ENCODE measurements at places on chromosomes 12 and 14.
A peak's percentile ranks its signal among the peaks of the same experiment; 100 is the strongest.

GRCh38 chr12:9636851-9637206 lies 29.1 kb upstream of the KLRB1 start:
- no peak for DNase-seq

GRCh38 chr14:54798465-54799124 lies 104.0 kb downstream of the GCH1 start:
- DNase-seq: no peak

DNA sequence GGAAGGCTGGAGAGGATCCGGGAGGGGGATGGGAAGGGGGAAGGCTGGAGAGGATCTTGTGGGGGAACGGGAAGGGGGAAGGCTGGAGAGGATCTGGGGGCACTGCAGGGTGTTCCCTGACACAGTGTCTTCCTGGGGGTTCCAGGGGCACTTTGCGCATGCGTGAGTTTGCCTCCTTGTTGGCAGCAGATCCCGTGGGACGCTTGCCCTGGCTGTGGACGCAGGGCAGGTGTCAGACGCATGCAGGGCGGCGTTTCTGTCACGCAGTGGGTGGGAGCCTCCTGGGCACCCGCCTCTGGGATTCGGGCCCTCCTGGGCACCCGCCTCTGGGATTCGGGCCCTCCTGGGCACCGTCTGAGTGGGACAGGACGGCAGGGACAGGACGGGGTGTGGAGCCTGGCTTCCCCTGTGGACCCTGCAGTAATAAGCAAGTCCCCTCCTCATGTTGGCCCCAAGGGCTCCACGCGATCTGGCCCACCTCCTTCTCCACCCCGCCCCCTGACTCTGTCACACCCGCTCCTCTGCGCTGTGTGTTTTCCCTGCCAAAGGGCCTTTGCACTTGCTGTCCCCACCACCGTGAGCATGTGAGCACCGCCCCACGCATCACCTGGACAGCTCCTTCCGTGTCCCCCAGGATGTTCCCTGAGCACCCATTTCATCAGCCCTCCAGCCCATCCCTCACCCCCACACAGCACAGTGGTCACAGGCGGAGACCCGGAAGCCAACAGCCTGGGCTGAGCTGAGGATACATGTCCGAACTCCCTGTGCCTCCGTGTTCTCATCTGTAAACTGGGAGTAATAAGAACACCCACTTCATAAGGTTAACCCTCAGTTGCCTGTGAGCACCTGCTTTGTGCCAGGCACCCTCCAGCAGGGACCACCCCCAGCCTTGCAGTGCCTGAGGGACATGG lies 4.4 kb downstream of the MMP17 start:
- peak; percentile 72 for DNase-seq

GRCh38 chr12:11427341-11427740 lies 32.0 kb upstream of the PRB2 start:
- DNase-seq: no peak

- peak; percentile 94 for DNase-seq
Measured at GRCh38 chr12:27822076-27822712, 42.2 kb upstream of the MANSC4 start.

DNA sequence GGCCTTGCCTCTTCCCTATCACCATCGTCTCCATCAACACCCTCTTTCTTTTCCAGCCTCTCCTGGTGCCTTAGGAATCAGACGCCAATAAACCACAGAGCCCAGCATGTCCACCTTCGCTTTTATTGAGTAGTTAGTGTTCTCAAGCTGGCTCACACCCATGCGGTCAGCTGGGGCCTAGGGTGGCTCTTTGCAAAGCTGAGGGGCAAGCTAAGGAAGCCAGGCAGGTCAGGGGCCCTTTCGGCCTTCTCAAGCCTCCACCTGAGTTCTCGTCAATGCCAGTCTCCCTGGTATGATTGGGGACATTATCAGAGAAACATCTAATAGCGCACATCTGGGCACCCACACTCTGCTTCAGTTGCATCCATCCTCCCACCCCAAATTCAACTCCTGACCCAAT lies 737 bp upstream of the TEX52 start:
- no peak for DNase-seq

DNA sequence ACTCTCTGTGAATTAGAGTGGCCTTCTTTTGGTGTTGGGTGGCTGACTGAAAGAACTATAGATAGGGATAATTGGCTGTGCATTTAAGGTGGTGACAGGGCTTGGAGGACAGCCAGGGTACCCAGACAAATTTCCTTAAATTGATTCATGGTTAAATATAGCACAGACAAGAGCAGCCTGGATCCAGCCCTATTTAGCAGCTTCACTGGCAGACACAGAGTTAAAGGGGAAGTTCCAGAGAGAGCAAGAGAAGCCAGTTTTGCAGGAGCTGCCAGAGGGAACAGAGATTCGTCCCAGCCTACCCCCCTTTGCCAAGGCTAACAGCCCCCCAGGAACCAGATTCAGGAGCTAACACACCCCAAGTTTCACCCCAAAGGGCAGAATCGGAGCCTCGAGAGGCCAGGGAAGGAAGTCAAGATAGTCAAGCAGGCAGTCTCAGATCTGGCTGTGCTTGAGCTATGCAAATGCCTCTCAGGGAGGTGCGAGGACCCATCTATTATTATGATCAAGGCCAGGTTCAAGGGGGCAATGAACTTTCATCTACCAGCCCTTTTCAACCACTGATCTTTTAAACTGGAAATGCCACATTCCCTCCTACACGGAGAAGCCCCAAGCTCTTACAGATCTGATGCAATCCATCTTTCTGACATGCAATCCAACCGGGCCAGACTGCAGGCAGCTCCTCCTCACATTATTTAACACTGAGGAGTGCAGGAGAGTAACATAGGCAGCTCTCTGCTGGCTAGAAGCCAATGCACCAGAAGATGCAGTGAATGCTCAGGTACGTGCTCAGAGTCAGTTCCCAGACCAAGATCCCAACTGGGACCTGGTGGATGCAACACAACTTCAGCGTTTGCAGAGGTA lies 58.2 kb downstream of the DHRS2 start:
- DNase-seq: no peak

DNA sequence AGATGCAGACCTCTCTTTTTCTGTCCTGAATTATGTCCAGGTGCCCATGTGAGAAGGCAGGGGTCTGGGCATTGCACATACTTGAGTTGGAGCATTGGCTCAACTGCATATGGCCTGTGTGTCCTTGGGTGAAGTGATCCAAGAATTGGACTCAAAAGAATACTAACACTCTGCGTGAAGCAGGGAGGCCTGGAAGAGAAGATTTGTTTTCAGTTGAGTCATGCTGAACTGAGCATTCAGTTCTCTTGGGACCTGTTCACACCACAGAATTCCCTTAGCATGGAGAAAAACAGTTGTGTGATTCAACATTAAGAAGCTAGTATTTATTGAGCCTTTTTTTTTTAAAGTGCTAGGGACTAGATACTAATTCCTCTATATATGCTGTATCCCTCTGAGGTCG lies 164.7 kb upstream of the TBX3 start:
- DNase-seq: peak; percentile 97

Measured in fibroblast of mammary gland (primary cell).